ENCODE measurements at places on chromosomes 2 and 18. TPM values are rescaled to one million over a fixed set of nuclear protein-coding genes. Genes with fewer than 3 reads are reported as not detected.

The NGEF gene
- 5.4 TPM for total RNA-seq

The MAP3K19 gene
- not detected for total RNA-seq

The RAPH1 gene
- 13.1 TPM for total RNA-seq

The FHL2 gene
- total RNA-seq: 1.3 TPM

The LYPD1 gene
- not detected for total RNA-seq

The GLI2 gene
- not detected for total RNA-seq

The TBR1 gene
- total RNA-seq: not detected

The ITPRID2 gene
- total RNA-seq: 39.2 TPM

The ID2 gene
- total RNA-seq: 182 TPM

The DSG1 gene
- total RNA-seq: not detected

The GALNT14 gene
- 0.44 TPM for total RNA-seq

The ELP2 gene
- total RNA-seq: 84.4 TPM

The CYTIP gene
- 369 TPM for total RNA-seq

The HADHA gene
- 130 TPM for total RNA-seq

The LOXL3 gene
- 1.1 TPM for total RNA-seq

The AGBL5 gene
- 12.9 TPM for total RNA-seq

The CNTNAP5 gene
- not detected for total RNA-seq

The NYAP2 gene
- not detected for total RNA-seq

The ITGB6 gene
- not detected for total RNA-seq

The ATP6V1B1 gene
- not detected for total RNA-seq

The EML6 gene
- 0.46 TPM for total RNA-seq

The SP140 gene
- 151 TPM for total RNA-seq

The SLC9A2 gene
- not detected for total RNA-seq

The STPG4 gene
- total RNA-seq: not detected

The PROKR1 gene
- total RNA-seq: not detected

The DSC2 gene
- total RNA-seq: not detected

The C2orf49 gene
- total RNA-seq: 16.9 TPM

The IL36RN gene
- total RNA-seq: not detected

The ECEL1 gene
- not detected for total RNA-seq

The DYSF gene
- total RNA-seq: not detected

The REG1B gene
- total RNA-seq: not detected

The ABCB11 gene
- not detected for total RNA-seq
